ENCODE measurements at places on chromosomes 16 and 17.

DNA sequence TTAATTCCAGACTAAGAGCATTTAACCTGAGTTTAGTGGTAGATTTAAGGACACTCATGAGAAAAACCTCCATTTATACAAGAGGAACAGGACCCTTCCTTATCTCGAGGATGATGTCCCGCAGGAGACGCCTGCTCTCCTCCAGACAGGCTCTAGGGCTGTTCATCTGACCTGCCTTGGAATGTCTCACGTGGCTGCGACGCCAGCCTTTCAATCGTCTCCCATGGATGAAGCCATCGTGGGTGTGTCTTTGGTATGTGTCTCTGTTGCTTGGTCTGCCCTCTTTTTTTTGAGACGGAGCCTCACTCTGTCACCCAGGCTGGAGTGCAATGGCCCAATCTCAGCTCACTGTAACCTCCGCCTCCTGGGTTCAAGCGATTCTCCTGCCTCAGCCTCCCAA is 16.5 kb downstream of the CHMP6 start:
- peaks cover 14% of the 10 kb centered on the region for H3K36me3 ChIP-seq
- H3K4me1 ChIP-seq, result peaks cover 8% of the 10 kb centered on the region
- no peak overlapping the region for H3K27ac ChIP-seq
- no peak for DNase-seq
- H3K4me3 ChIP-seq, result no peak overlapping the region
- peaks cover 20% of the 10 kb centered on the region for H3K27me3 ChIP-seq

DNA sequence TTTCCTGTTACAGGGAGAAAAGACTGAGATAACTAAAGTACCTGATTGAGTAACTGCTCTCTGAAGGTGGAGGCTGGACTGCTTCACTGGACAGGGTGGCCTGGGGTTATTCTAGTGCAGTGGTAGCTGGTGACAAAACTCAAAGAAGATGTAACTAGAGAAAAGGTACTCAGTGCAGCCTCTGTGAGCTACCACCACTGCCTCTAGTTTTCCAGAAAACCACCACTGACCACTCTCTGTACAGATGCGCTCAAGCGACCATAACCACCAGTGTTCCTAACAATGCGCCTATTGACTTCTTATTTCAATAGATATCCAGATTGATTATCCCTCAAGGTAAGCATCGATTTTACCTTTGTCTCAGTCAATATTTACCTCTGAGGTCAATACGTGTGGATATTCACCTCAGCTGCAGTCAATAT is 492.2 kb downstream of the WWOX start:
- no peak overlapping the region for H3K27ac ChIP-seq
- no peak overlapping the region for H3K4me3 ChIP-seq
- no peaks in the 10 kb centered on the region for H3K36me3 ChIP-seq

- H3K27ac ChIP-seq, result no peak overlapping the region
- no peak overlapping the region for H3K4me3 ChIP-seq
- no peak for DNase-seq
- no peaks in the 10 kb centered on the region for H3K4me1 ChIP-seq
- H3K36me3 ChIP-seq, result peaks cover 9% of the 10 kb centered on the region
Measured at GRCh38 chr16:2237493-2238149, 1.4 kb downstream of the DNASE1L2 start.

DNA sequence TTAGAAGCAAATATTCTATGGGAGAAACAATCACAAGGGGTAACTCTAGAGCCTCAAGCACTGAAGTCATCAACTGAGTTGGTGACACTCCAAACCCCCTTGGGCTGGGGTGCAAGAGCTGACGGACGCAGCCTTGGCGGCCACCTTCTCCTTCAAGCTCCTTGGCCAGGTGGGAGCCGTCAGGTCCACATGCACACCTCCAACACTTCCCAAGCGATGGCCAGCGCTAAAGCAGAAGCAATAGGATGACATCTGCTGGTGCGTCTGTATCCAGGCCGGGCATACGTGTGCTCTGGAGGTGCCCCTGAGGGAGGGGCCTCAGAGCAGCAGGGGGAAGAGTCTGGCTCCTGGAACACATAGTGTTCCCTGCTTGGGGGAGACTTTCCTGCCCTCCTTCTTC is 12.2 kb upstream of the FOXJ1 start:
- no peaks in the 10 kb centered on the region for H3K36me3 ChIP-seq
- DNase-seq, result no peak
- H3K4me3 ChIP-seq, result no peak overlapping the region
- H3K27ac ChIP-seq, result no peak overlapping the region
- peaks cover 44% of the 10 kb centered on the region for H3K27me3 ChIP-seq

- H3K27ac ChIP-seq, result 0 out of 2 replicates have a peak overlapping the region, but pooled peaks have one; percentile 30
- H3K4me3 ChIP-seq, result no peak overlapping the region
- peaks cover 17% of the 10 kb centered on the region for H3K4me1 ChIP-seq
Measured at GRCh38 chr17:7496470-7497183, 12.5 kb downstream of the POLR2A start.

GRCh38 chr17:59848778-59849177 is 44.0 kb downstream of the TUBD1 start:
- DNase-seq, result no peak
- peaks cover 60% of the 10 kb centered on the region for H3K4me1 ChIP-seq
- H3K27me3 ChIP-seq, result peaks cover 24% of the 10 kb centered on the region
- no peak overlapping the region for H3K4me3 ChIP-seq
- no peak overlapping the region for H3K27ac ChIP-seq

DNA sequence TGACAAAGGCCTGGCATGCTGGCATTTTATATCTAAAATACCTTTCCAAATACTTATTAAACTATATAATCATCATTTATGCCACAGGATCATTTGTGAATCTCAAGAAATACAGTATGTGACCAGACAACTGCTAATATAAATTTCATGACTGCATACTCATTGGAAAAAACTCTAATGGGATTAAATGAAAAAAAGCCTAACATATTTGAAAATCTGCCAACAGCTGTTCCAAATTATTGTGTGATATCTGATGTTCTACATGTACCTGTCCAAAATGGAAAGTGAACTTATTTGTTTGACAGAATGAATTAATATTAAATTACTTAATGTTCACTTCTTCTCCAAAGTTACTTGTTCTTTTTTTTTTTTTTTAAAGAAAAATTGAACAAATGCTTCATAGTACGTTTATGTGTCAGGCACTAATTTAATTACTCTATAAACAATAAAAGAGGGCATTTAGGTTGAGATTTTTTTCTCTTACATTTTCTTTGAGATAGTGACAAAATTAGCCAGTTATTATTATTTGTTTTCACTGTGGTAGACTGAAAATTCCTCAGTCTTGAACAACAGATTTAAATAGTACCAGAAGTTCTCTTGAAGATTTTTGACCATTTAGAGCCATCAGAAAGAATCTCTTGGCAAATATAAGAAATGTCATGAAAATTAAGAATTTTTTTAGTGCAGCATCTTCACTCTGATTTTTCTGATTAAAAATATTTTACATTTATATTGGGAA is 114.0 kb downstream of the FTO start:
- H3K4me1 ChIP-seq, result peaks cover 43% of the 10 kb centered on the region
- peak overlapping the region; percentile 16 for H3K4me3 ChIP-seq
- peaks cover 21% of the 10 kb centered on the region for H3K36me3 ChIP-seq
- DNase-seq, result peak; percentile 28
- H3K27ac ChIP-seq, result peak overlapping the region; percentile 62

- no peaks in the 10 kb centered on the region for H3K36me3 ChIP-seq
- DNase-seq, result peak; percentile 64
- peaks cover 18% of the 10 kb centered on the region for H3K27me3 ChIP-seq
- peak within 1 kb of the TSS; percentile 51 for H3K27ac ChIP-seq
Measured at GRCh38 chr17:38674749-38675615, at the start of gene EPOP. TSS of gene EPOP (minus strand) at chr17:38674957. CDS start at chr17:38674495, 462 bp downstream.

- H3K27me3 ChIP-seq, result peaks cover 21% of the 10 kb centered on the region
- DNase-seq, result peak; percentile 18
- peak overlapping the region; percentile 61 for H3K27ac ChIP-seq
- H3K4me1 ChIP-seq, result peaks cover 29% of the 10 kb centered on the region
- H3K4me3 ChIP-seq, result no peak overlapping the region
Measured at GRCh38 chr17:17849147-17849820, 12.5 kb upstream of the SREBF1 start.

DNA sequence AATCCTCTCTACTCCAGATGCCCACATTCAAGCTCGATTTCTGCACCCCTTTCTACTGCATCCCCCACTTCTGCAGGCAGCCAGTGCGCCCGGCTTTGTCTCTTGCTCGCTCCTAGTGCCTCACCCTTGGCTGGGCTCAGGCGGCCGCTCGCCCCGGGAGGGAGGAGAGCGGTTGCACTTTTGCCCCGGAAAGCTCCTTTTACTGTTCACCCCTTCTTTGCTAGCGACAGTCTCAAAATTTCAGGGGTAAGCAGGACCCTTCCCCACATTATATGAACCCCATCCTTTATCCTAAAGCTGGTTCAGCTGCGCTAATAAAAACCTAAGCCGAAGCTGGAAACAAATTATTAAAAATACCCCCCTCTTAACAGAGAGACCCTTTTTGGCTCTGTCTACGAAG is 1.0 kb downstream of the HOXB5 start:
- no peaks in the 10 kb centered on the region for H3K36me3 ChIP-seq
- H3K4me3 ChIP-seq, result no peak overlapping the region
- H3K4me1 ChIP-seq, result peaks cover 34% of the 10 kb centered on the region

DNA sequence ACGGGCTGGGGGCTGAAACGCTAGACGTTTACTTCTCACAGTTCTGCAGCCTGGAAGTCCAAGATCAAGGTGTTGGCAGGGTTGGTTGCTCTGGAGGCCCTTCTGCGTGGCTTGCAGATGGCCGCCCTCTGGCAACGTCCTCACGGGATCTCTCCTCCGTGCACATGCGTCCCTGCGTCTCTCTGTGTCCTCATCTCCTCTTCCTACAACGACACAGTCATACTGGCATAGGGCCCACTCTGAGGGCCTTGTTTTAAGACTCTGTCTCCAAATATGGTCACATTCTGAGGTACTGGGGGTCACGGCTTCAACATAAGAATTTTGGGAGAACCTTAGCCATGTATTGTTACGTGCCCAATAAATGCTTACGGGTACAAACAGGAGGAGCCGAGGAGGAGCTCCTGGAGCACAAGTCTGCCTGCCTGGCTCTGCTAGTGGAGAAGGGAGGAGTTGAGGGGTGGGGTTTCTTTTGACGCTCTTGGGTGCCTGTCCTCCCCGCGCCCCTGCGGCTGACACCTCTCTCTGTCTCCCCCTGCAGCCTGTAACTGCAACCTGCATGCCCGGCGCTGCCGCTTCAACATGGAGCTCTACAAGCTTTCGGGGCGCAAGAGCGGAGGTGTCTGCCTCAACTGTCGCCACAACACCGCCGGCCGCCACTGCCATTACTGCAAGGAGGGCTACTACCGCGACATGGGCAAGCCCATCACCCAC is 141.1 kb downstream of the NTN1 start:
- 0 out of 2 replicates have a peak, but pooled peaks cover 4% of the 10 kb centered on the region for H3K36me3 ChIP-seq
- DNase-seq, result no peak
- H3K4me1 ChIP-seq, result no peaks in the 10 kb centered on the region
- H3K27ac ChIP-seq, result no peak overlapping the region
- H3K27me3 ChIP-seq, result no peaks in the 10 kb centered on the region

GRCh38 chr16:3670711-3671110 is 16.2 kb downstream of the DNASE1 start:
- no peak overlapping the region for H3K27ac ChIP-seq
- H3K4me3 ChIP-seq, result no peak overlapping the region
- H3K36me3 ChIP-seq, result peaks cover 41% of the 10 kb centered on the region
- H3K27me3 ChIP-seq, result no peaks in the 10 kb centered on the region
- no peak for DNase-seq

- no peak overlapping the region for H3K4me3 ChIP-seq
- peaks cover 25% of the 10 kb centered on the region for H3K4me1 ChIP-seq
- DNase-seq, result no peak
Measured at GRCh38 chr16:4021070-4021779, 95.0 kb downstream of the ADCY9 start.

DNA sequence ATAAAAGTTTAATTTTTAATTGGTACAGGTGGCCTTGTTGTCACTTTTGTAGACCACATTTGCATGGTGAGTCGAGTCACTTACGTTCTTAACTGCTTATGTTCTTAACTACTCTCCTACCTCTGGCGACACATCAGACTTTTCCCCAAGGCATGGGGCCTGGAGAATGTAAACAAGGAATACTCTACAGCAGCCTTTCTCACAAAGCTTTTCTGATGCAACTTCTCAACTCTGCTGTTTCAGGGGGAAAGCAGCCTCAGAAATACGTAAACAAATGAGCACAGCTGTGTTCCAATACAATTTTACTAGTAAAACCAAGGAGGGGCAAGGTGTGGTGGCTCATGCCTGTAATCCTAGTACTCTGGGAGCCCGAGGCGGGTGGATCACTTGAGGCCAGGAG is 6.9 kb downstream of the KARS1 start:
- no peak overlapping the region for H3K4me3 ChIP-seq
- H3K4me1 ChIP-seq, result peaks cover 15% of the 10 kb centered on the region
- H3K27me3 ChIP-seq, result no peaks in the 10 kb centered on the region
- H3K27ac ChIP-seq, result no peak overlapping the region
- no peak for DNase-seq
- H3K36me3 ChIP-seq, result peaks cover 54% of the 10 kb centered on the region

- H3K36me3 ChIP-seq, result no peaks in the 10 kb centered on the region
- H3K4me3 ChIP-seq, result no peak overlapping the region
- peaks cover 9% of the 10 kb centered on the region for H3K4me1 ChIP-seq
- H3K27ac ChIP-seq, result no peak overlapping the region
- DNase-seq, result no peak
Measured at GRCh38 chr17:65171752-65172151, 34.6 kb downstream of the RGS9 start.

All from HFFc6 (cell line).